ENCODE measurements at places on chromosomes 12 and 14.

- DNase-seq, result no peak
These were observed 5.9 kb downstream of the RASSF3 start for GRCh38 chr12:64616201-64616600.

GRCh38 chr14:74475678-74476077 is 17.4 kb downstream of the NPC2 start:
- DNase-seq, result no peak

- DNase-seq, result no peak
These were observed 122.9 kb downstream of the PPHLN1 start for GRCh38 chr12:42448841-42449240.

GRCh38 chr12:2335109-2335508 is 282.3 kb downstream of the CACNA1C start:
- no peak for DNase-seq

DNA sequence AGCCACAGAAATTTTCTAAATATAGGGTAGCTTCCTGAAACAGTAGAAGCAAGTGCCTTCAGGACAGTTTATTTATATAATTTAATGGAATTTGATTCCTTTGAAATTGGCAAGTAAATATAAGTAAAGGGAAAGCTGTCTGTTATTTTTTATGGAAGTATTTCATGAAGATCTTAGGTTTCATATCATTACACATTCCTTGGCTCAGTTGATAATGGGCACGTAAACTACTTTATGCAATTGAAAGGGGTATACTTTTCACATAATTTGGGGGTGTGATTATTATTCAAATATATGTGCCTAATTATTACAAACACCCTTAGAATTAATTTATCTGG is 71.1 kb upstream of the RAP1B start:
- DNase-seq, result no peak

DNA sequence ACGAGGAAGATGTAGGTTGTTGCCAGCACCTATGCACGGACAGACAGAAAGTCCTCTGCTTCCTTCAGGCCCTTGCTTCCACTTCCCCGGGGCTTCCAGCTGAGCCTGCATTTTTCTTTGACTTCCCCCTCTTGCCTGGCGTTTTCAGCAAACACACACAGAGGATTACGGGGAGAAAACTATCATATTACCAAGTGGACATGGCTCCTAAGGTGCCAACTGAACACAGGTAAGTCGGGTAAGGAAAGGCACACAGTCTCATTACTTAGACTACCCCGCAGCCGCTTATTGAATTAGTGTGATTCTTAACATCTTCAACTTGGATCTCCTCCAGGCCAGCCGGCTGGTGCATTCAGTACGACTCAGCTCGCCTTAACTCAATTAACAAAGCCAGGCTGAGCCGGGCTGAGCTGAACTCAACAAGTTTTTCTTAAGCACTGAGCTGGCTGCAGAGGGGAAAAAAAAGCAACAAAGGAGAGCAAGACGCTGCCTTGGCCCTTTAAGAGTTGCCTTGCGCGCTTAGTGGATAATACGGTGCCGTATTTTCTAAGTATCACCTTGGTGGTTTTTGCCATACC is 19.2 kb upstream of the MAP1LC3B2 start:
- no peak for DNase-seq

DNA sequence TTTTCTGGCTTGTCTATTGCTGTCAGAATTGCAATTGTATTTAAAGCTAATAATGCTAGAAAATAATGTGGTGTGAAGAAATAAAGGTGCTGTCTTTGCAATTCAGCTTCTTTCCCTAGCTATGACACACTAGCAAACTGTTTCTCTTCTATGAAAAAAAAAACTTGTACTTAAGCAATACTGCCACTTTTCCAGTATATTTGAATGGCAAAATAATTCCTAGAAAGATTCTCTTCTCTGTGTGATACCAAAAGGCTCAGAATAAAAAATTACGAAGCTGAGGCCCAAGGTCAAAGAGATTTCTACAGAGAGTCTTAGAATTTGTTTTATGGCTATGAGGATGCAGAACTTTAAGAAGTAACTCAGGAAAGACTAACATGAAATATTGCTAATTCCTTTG is 235.5 kb downstream of the ADAMTS20 start:
- no peak for DNase-seq

- DNase-seq, result no peak
These were observed 26.9 kb downstream of the FIGNL2 start for GRCh38 chr12:51821440-51822260.

DNA sequence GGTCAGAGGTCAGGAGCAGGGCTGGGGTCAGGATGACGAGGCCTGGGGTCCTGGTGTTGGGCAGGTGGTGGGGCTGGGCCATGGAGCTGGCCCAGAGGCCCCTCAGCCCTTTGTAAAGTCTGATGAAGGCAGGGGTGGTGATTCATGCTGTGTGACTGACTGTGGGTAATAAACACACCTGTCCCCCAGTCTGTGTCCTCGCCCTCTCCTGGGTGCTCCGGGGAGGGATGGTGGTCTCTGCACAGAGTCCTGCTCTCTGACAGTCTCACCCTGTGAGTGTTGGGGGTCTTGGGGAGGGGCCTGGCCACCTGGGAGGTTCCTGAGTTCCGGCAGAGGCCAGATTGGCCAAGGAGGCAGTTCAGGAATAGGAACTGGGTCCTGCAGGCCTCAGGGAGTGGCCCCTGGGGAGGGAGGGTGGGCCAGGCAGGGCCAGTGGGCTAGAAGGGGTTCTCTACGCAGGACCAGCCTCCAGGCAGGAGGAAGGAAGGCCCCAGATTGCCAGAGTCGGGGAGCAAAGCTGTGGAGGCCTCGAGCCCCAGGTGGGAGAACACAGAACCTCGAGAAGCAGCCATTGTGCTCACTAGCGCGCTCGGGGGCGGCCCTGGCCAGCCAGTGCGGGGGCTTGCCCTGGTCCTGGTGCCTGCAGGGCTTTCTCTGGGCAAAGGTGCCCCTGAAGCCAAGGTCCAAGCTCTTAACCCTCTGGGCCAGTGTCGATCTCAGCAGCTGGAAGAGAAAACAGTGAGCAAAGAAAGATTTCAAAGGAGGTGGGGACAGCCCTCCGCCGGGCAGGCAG is 14.4 kb downstream of the ACADS start:
- DNase-seq, result no peak

GRCh38 chr14:87643005-87643404 is 350.0 kb downstream of the GALC start:
- no peak for DNase-seq

DNA sequence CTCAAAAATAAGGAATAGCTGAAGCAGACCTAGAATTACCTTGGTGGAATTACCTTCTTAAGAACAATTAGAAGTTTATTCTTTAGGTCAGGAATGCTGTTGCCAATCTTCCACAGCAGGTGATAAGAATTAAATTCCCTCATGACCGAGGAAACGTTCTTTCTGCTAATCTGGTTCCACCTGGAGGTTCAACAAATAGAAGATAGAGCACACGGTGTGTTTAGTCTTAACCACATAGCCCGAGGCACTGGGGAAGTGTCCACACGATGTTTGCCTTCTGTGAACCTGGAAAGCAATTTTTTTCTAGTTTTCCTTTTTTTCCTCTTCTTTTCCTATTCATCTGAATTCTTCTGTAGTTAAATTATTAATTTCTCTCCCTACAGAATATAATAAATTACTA is 906.9 kb downstream of the NRXN3 start:
- DNase-seq, result no peak

DNA sequence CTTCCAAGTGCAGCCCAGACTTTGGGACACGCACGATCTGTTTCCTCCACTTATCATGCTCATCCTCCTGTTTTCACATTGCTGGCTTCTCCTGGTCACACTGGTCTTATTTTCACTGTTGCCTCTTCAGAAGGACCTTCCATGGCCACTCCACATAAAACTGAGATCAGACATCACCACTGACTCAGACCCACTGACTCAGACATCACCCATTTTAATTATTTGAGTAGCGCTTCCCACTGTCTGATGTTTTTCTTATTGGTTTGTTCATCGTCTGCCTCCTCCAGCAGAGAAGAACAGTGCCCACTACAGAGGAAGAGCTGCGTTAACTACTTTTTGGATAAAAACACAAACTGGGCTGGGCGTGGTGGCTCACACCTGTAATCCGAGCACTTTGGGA is 270.5 kb upstream of the PWP1 start:
- DNase-seq, result no peak
